ENCODE measurements at places on chromosomes 4 and X.

DNA sequence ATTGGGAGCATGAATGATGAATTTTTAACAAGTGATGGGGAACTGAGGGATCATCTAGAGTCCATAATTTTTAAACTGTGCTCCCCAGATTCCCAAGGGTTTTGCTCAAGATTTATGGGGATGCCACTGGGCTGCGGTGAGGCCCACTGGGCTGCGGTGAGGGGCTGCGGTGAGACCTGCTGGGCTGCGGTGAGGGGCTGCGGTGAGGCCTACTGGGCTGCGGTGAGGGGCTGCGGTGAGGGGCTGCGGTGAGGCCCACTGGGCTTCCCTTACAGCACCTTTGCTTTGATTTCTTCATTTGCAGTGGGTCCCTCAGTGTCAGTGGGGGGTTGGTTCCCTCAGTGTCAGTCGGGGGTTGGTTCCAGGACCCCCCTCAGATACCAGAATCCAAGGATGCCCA lies 47.4 kb upstream of the ATOH1 start:
- no peak for DNase-seq

DNA sequence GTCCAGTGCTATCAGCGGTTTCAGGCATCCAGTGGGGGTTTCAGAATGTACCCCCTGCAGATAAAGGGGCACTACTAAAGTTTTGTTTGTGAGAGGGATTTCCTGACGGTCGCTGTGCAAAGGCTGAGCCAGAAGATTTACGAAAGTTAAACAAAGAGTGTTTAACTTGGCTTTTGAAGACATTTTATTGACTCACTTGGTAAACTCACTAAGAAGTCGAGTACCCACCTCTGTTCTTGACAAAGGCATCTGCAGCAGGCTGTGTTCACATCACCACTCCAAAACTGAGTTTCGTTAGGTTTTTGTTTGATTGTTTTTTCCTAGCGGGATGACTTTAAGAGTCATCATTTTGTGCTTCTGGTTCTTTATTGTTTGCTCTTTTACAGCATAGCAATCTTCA lies 143.9 kb upstream of the TBL1X start:
- DNase-seq: no peak

GRCh38 chr4:158131027-158131426 lies 41.8 kb downstream of the GASK1B start:
- DNase-seq: no peak

DNA sequence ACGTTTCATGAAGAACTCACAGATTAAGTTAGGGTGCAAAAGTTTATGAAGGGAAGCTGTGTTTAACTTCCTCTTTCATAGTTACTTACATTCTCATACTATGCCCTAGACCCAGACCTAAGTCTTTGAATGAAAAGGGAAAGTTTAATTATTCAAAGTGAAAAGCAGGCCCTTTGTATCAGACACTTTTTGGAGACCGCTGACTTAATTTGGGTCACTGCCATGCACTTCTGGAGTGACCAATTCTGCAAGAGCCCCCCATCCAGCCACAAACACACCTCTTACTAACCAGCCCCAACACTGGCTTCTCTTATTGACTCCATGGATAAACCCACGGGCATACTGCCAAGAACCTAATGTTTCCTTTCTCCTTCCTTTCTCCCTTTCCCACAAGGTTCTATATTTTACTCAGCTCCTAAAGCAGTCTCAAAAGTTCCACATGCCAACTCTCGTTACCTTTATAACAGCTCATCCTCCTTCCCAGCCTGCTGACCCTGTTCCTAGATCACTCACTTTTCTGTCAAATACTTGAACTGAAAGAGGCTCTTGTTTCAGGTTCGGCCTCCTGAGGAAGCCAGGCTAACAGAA lies 34.5 kb downstream of the ABCE1 start:
- peak; percentile 77 for DNase-seq

GRCh38 chr4:146450524-146450923 lies 71.2 kb downstream of the SLC10A7 start:
- DNase-seq: no peak

GRCh38 chrX:131843987-131844386 lies 179.1 kb upstream of the STK26 start:
- no peak for DNase-seq

DNA sequence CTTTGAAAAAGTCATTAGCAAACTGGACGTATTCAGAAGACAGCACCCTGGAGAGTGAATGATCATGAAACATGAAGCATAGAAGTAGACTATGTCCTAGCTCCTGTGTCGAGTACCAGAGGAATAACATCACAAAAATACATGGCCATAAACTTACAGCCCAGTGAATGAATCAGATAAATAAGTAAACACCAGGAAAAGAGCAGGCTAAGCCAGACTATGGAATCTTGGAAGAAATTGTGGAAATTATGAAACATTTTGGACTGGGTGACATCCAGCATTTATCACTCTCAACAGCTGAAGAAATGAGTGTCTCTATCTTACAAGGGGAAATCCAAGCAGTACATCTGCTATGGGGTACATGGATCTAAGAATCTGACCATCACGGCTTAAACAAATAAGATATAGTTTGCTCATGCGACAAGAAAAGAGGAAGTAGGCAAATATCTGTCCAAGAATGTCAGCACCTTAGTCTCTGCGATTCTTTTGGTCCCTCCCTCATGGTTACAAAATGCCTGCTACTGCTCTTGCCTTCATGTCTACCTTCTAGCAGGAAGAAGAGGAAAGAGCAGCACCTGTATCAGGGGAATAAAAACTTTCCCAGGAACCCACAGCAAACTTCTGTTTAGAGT lies 481.5 kb downstream of the BCOR start:
- peak; percentile 37 for DNase-seq

- DNase-seq: no peak
Measured at GRCh38 chr4:23838607-23839006, 51.2 kb downstream of the PPARGC1A start.

DNA sequence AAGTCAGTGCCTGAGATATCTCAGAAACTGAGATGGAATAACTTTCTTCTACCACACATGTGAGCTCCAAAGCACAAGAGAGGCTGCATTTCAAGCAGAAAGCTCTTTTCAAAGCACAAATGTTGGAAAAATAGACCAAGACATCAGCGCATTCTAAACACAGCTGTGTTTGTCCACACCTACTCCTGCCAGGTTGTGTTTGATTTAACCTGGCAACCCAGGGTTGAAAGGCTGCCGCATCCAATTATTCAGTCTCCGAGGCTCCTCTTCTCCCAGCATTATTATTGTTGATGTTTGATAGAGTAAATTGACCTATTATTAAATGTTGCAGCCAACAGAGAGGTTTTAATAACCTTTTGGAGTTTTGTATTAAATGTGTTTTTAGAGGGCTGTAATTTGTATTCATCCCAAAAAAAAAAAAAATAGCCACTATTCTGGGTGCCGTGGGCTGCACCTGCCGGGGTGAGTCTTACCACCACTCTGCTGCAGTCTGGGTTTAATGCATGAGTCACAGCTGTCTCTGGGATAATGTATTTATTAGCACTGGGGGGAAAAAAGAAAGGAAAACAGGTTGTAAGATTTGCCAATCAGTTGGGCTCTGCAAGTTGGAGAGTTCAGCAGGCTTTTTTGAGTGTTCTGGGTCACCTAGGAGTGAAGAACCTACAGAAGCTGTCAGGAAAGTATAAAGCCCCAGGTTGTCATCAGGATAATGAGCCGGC lies 105.2 kb upstream of the NOCT start:
- DNase-seq: no peak

DNA sequence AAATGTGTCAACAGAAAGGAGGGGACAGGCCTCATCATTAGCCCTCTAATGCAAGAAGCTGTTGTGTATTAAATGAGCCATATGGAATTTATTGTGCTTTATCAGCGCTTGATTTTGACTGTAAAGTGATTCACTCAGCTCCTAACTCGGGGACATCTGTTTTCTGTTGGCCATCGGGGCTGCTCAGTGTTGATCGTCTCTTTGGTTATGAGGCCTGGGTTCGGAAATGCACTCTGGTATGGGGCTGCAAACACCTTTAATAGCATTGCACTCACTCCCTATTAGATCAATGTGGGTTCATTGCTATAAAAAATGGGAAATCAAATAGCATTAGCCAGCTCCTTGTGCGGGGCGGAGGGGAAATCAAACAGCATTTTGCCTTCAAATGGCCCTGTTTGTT lies 6.4 kb downstream of the ARX start:
- no peak for DNase-seq

GRCh38 chr4:87120010-87120409 lies 100.4 kb downstream of the KLHL8 start:
- no peak for DNase-seq

DNA sequence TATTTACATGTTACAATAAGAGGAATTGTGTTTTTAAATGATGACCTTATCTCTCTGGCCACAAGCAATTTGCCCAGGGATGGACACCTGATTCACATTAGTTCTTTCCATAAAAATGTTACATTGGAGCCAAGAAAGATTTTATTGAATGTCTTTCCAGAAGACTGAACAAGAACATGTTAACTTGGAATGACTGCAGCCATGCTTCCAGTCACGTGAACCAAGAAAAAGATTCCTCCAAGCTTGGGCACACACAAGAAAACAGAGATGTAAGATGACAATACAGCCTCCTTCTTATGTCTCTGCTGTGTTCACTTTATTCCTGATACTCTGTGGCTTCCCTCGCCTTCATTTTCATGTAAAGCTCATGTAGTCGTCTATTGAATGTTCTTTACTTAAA lies 737.6 kb downstream of the TRIML1 start:
- no peak for DNase-seq

- no peak for DNase-seq
Measured at GRCh38 chr4:168129046-168129772, 36.9 kb downstream of the ANXA10 start.

DNA sequence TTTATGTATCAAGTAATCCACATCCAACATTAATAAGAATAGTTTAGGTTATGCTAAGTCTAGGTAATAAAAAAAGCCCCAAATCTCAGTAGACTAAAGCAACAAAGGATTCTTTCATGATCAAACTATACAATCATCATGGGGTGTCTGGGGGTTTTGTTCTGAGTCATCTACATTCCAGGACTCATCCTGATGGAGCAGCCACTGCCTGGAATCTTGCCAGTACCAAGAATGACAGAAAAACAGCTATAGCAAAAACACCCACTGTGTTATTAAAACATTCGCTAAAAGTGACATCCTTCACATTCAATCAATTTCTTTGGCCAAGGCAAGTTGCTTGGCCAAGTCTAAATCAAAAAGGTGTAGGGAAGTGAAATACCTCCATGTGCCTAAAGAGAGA lies 3.9 kb upstream of the ARHGEF38 start:
- no peak for DNase-seq

DNA sequence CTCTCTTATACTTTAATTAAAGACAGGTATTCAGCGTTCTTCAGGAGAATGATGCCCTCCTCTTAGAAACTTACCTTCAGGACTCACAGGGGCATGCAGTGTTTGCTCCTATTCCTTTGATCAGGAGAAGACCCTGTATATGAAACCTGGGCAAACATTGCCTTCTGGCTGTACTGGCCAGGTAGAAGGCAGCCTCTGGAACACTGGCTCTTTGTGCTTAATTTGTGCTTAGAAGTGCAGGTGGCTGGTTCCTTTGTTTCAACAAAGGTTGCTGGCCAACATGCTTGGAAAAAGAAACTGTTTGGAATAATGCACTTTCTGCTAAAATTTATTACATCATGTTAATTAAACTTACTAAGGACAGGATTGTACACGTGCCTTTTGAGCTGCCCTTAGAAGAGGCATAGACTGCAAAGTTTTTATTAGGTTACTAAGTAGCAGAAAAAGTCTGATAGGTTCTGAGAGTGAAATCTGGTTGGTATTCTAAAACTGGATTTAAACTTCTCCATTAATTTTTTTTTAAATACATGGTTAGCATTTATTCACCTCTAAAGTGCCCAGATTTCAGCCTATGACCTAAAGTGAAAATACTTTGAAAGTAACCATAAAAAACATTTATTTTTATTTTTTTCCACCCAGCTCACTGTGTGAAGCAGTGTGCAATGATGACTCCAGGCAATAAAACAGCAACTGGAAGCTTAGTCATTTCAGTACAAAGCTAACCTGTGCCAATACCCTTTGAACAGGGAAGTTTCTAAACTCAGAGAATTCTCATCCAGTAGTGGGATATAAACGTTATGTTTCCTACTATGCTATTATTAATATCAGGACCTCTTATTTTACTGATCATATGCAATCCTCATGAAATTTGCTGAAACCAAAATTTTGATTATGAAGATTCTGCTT lies 11.3 kb downstream of the RASSF6 start:
- DNase-seq: no peak

DNA sequence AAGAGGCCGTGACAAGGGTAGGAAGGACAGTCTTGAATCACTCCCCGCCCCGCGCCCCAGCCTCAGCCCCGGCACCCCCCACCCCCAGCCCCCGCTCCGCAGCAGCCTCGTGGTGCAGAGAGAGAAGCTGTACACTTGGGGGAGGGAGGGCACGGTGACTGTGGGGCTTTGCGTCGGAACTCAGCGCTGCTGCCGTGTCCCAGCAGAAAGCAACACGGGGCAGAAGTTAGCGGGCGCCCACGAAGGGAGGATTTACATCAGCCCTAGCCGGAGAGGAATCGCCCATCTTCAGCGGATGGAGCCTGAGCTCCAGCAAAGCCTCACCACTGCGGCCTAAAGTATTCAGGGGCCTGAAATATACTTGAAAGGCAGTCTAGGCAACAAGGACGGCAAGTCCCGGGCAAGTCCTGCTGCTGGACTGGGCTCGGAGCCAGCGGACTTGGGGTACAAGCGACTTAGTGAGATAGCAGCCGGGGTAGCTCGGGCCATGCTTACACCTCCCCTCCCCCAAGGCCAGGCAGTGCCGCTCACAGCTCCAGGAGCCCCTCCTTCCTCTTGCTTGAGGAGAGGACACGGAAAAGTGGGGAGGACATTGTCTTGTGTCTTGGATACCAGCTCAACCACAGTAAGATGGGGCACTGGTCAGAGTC lies 18.5 kb upstream of the OPN1LW start:
- peak; percentile 11 for DNase-seq

DNA sequence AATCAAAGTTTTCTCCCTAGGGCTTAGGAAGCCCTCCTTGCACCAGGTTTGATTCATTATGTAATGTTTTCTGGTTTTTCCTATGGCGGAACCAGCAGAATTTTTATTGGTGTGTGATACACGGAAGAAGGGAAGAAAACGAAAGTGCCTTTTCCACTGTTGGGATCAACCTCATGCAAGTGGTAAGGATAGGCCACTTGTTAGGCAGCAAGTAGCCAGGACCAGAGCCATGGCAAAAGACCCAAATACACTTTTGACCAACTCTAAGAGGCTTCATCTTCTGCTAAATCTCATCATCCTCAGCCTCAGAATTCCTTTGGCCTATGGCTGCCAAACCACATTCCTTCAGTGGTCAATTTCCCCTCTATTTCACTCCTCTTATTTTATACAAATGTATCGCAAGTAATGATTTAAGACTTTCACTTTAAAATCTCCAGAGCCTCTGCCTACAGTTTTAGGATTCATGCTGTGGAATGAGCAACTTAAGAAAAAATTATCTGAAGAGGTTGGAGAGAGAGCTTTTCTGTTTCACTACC lies 21.2 kb downstream of the PPAT start:
- no peak for DNase-seq

DNA sequence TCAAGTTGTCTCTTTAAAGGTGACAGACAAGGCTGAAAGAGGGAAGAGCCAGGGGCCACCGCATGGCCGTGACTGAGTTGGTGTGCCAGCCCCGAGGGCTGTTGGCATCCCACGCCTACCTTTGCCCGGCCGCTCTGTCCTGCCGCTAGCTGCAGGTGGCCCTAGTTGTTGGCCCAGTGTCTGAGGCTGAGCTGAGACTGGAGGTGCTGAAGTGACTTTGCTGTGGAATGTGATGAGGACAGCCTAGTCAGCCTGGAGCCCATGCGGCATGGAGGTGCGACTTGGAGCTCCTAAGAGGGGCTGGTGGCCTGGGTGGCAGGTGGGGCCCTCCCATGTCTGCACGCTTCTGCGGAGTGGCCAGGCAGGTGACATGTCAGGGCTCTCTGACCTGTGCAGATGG lies 6.6 kb downstream of the TADA2B start:
- no peak for DNase-seq

Data from KBM-7 (cell line).